Fibroblast of skin of back (primary cell): ENCODE measurements at places on chromosomes 13 and 19.

GRCh38 chr13:45718063-45718462 is 15.9 kb downstream of the CBY2 start:
- DNase-seq = peak; percentile 11

GRCh38 chr13:58302349-58302748 is 670.8 kb downstream of the PCDH17 start:
- DNase-seq = no peak

- peak; percentile 29 for DNase-seq
These were observed 111.2 kb downstream of the KLF5 start for GRCh38 chr13:73169971-73170370.

DNA sequence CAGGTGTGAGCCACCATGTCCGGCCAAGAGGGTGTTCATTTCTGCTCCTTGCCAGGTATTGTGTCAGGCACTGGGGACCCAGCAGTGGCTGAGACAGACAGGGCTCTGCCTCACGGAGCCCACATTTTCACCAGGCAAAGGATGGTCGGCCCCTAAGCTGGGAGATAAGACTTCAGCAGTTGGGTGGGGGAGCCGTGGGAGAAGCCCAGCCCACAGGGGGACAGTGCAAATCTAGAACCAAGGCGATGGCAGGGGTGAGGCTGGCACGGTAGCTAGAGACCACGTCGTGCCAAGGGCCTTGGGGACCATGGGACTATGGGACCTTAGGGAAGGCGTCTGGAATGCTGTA is 8.3 kb downstream of the LSR start:
- no peak for DNase-seq

DNA sequence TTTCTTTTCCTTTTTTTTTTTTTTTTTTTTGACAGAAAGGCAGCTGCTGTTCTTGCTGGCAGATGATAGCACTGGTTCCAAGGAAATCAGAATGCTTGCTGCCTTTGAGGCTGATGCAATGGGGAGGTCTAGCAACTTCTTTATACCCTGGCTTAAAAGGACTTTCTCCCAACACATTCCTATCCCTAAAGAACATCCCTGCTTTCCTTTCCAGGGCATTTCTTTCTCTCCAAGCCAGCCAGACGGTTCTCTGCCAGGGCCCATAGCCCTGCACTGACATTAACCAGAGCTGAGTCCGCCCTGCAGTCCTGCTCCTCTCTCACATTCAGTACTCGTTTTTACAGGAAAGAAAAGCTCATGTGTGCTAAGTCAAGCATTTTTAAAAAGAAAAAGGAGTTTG is 133.9 kb upstream of the WASF3 start:
- DNase-seq = peak; percentile 12

GRCh38 chr13:67100730-67101129 is 129.4 kb downstream of the PCDH9 start:
- no peak for DNase-seq

- DNase-seq = no peak
These were observed 10.2 kb upstream of the DCUN1D2 start for GRCh38 chr13:113500530-113501265.

DNA sequence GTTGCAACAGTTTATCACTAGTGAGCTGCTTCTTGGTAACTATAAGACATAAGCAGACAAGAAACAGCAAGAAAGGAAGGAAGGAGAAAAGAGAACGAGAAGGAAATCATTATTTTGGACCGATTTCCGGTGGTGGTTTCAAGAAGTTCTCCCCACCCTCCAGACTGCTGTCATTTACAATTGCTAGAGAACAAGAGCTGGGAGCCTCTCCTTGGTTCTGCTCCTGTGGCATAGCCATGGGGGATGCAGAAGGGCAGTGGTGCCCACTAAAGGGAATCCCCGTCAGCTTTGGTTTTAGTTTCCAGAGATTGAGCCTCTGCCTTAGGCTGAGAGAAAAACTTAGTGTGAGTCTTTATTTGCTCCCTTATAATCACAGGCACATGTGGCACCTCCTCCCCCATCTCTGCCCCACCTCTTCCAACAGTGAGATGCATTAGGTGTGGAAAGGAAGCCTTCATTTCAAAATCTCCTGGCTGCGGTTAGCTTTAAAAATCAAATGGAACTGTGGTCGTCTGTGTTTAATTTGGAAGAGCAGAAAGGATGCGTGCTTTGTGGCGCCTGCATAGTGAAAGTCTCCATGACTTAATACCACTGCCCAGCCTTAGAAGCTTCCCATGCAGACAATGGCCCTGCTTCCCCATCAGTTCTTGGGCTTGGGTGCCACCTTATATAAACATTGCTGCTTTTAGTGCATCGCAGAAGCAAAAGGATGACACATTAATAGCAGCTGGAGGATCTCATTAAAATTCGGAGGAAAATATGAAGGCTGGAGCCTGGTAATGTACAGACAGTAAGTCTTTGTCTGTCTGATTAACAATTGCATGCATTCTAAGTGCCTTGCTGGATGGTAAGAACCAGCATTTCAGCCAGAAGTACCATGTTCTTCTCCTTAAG is 25.0 kb downstream of the LRCH1 start:
- peak; percentile 36 for DNase-seq

DNA sequence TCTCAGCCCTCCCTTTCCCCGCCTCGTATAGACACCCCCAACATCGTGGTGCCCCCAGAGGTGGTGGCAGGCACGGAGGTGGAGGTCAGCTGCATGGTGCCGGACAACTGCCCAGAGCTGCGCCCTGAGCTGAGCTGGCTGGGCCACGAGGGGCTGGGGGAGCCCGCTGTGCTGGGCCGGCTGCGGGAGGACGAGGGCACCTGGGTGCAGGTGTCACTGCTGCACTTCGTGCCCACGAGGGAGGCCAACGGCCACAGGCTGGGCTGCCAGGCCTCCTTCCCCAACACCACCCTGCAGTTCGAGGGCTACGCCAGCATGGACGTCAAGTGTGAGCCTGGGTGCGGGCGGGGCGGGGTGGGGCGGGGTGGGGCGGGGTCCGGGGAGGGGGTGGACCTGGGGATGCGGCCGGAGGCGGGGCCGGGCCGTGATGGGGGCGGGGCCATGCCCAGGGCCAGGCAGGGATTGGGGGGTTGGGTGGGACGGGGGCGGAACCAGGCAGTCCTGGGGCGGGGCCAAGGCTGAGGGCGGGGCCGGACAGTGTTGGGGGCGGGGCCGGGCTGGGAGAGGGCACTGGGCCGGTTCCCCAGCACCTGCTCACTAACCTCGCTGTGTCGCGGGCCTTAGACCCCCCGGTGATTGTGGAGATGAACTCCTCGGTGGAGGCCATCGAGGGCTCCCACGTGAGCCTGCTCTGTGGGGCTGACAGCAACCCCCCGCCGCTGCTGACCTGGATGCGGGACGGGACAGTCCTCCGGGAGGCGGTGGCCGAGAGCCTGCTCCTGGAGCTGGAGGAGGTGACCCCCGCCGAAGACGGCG is 7.8 kb downstream of the MAG start:
- no peak for DNase-seq

DNA sequence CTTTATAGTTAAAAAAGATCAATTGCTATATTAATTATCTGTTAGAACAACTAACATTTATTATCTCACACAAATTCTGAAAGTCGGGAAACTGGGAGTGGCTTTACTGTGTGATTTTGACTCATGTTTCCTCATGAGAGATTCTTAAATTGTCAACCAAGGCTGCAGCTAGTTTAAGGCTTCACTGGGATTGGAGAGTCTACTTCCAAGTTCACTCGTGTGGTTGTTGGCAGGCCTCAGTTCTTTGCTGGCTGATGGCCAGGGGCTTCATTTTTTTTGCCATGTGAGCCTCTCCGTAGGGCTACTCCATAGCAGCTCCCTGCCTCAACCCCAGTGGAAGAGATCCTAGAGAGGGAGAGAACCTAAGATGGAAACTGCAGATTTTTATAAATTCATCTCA is 24.5 kb upstream of the LPAR6 start:
- DNase-seq = peak; percentile 39
